ENCODE measurements at places on chromosomes 16 and 17.

DNA sequence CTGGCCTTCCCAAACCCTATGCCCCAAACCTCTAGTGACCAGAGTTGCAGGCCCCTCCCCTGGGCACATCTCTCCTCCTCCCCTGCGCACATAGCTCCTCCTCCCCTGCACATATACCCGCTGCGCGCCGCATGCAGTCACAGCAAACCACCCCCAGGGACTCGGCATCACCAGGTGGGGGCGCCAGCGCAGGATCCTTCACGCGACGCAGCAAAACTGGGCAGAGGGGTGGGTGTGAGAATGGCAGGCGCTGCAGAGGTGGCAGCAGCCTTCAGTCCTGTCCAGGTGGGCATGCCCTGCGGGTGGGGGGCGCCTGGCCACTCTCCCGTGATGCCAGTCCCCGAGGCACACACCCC is 5.6 kb downstream of the CORO6 start:
- peak; percentile 85 for DNase-seq

GRCh38 chr16:84141143-84141670 is 3.8 kb downstream of the HSDL1 start:
- DNase-seq: no peak

- no peak for DNase-seq
Measured at GRCh38 chr17:57959929-57960328, 4.7 kb upstream of the CUEDC1 start.

DNA sequence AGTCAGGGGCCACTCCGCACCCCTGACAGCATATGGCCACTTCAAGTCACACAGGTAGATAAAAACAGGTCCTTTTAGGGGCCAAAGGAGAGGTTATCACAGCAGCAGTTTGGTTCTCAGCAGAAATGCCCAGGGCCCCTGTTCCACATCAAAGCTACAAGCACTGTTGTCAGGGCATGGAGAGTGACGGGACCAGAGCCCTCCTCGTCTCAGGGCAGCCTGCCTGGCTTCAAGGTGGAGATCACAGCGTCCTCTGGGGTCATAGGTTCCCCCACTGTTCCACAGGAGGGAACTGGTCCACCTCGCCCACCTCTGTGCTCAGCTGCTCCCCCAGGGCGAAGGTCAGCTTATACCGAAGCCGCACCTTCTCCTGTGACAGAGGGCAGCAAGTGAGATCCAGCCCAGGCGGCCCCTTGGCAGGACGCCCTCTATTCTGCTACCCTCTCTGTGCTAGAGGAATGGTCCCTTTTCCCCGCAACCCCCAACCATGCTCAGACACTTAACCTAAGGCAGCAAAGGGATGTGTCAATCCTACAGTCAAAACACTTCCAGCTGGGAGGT is 23.3 kb downstream of the GGA3 start:
- no peak for DNase-seq

DNA sequence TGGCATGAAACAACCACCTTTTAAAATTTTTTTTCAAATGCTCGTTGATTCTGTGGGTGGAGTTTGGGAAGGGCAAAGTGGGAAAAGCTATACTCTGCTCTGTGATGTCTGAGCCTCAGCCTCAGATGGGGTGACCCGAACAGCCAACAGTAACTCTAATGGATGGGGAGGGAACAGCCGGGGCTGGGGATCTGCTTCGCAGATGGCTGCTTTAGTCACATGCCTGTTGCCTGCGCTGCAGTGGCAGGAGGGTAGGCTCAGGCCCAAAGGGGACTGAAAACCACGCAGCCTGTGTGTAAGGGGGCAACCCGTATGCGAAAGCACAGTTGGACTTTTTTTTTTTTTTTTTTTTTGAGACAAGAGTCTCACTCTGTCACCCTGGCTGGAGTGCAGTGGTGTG is 14.9 kb upstream of the MAPK3 start:
- no peak for DNase-seq

- no peak for DNase-seq
Measured at GRCh38 chr17:67203818-67204217, 41.2 kb downstream of the HELZ start.

GRCh38 chr17:8740486-8740885 is 4.2 kb downstream of the CCDC42 start:
- no peak for DNase-seq

GRCh38 chr17:4174556-4174955 is 31.6 kb downstream of the CYB5D2 start:
- DNase-seq: no peak

DNA sequence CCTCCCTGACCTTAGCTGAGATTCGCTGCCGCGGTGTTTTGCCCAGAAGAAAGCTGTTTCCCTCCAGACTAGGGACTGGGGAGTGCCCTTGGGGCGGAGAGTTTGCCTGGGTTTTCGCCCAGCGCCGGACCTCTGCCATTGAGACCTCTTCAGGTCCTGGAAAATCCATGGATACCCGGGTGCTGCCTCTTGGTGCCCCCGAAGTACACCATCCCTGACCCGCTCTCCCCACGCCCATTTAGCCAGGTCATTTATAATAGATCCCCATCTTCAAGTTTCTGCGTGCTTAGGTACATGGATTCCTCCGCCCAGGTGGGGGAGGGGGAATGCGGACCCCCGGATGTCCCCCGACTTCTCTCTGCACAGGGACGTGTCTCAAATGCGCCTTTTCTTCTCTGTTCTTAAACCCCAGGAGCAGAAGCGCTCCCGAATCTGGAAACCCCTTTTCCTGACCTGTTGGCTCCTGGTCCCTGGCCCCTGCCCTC is 15.0 kb upstream of the CBX8 start:
- DNase-seq: no peak

- peak; percentile 62 for DNase-seq
Measured at GRCh38 chr16:15950161-15950854, 892 bp downstream of the ABCC1 start.

DNA sequence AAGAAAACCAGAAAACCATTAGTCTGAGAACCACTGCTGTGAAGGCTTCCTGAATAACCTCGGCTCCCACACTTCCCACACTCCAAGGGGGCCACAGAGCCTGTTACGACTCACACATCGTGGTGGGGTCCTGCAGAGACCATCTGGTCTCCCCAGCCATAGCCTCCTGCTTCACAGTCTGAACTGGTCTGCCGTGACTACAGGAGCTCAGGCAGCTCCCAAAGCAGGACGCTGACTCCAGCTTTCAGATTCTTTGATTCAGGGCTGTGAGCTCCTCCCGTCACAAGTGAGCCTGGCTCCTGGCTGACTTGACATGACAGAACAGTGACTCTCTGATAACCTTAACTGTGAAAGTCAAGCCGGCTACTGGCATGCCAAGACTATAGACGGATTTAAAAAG is 37.8 kb downstream of the CYB5D2 start:
- DNase-seq: no peak

DNA sequence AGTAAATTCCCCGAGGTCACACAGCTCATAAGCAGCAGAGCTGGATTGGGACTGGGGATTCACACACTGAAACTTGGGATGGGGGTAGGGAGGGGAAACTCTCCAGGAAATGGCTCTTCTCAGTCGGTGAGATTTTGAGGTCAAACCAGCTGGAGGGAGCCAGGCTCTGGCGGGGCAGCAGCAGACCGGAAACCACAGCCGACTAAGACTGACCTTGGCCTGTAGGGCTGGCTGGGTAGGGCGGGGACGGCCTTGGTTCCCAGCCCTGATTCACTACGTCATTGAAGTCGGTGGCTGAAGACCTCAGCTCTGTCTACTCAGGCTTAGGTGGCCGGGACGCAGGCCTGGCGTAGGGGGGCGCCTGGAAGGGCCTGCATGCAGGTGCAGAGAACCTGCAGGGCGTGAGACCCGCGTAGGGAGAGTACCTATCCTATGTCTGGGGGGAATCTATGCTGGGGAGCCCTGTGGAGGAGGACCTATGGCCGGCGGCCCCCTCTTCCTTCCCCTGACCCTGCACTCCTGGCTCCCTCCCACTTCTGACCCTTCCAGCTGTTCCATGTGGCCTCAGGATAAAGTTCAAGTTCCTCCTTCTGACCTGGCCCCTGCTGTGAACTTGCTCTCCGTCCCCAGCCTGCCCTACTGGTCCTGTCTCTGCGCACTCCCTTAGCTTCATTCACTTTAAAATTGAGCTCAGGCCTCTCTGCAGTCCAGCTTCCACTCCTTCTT is 11.9 kb upstream of the SLC4A1 start:
- peak; percentile 95 for DNase-seq

GRCh38 chr16:72658888-72659717 is 388.8 kb downstream of the ZFHX3 start:
- DNase-seq: no peak

- DNase-seq: peak; percentile 46
Measured at GRCh38 chr16:83728492-83728891, 79.3 kb upstream of the HSBP1 start.

- DNase-seq: no peak
Measured at GRCh38 chr17:11786711-11787438, 188.6 kb downstream of the DNAH9 start.

- DNase-seq: no peak
Measured at GRCh38 chr17:15648386-15648785, 28.9 kb upstream of the FBXW10B start.

DNA sequence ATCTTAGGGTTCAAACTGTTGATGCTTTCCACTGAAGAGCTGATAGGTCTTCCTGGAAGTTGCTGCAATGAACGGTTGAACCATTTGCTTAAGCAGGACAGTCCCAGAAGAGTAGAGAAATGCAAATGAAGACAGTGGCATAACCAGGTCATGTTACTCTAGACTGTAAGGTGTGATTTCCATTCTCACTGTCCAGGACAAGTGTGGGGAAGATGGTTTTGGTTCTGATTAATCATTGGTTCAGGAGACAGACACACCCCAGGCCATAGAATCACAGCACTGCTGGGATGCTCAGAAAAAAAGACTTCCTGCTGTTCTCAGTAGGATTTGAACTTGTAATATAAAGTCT is 34.8 kb upstream of the XYLT2 start:
- no peak for DNase-seq

DNA sequence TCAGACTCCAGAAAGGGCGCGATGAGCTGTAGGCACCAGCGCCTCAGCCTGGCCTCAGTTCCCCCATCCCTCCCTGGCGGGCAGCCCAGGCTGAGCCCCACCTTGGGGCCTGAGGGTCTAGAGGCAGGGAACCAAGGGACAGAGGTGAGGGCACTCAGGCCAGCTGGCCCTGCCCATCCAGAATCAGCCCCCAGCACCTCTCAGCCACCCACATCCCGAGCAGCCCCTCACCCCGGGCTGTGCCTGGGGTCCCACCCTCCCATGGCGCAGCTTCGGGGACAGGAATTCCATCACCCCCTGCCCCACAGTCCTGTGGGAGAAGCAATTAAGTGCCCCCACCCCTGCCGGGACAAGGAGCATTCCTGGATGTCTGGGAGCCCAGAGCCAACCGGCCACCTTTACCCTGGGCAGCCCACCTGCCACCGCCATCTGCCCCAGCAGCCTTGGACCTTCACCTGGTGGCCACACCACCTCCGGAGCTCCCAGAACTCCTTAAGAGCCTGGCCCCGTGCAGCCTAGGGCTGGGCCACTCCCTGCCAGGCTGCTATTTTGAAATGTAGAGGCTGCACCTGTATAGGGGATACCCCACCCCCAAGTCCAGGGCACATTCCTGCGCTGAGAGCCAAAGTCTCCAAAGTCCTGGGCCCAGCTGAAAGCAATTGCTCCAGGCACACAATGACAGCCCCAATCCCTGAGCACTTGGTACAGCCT is 33.7 kb upstream of the PVALEF start:
- no peak for DNase-seq

- DNase-seq: no peak
Measured at GRCh38 chr17:15342460-15342859, 1.1 kb upstream of the TEKT3 start.

- peak; percentile 90 for DNase-seq
Measured at GRCh38 chr17:81328978-81329926, 34.1 kb upstream of the SLC38A10 start.

DNA sequence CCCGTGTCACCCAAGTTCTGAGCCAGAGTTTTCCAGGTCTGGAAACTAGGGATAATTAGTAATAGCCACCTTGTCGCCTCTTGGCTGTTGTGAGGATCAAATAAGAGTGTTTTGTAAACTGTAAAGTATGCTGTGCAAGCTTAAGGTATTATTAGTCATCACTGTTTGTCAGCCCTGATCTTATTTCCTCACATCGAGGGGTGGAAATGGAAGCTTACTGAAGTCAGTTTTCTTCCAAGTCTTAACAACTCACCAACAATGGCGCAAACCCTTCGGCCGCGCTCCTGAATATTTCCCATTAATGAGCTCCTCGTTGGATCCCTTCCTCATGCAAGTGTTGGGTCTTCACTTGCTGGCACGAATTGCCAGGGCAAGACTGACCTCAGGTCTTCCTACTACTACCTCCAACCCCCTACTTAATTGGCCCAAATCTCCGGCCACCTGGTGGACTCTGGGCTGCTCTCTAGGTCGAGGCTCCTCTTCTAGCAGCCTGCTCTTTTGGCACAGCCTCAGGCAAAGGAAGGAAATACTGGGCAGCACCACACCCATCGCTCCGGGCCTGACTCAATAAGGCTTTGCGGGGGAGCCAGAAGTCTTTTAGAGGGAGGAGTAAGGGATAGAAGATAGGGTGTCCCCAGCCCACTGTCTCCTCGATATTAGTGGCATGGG is 885 bp upstream of the SLC35B1 start:
- peak; percentile 37 for DNase-seq

DNA sequence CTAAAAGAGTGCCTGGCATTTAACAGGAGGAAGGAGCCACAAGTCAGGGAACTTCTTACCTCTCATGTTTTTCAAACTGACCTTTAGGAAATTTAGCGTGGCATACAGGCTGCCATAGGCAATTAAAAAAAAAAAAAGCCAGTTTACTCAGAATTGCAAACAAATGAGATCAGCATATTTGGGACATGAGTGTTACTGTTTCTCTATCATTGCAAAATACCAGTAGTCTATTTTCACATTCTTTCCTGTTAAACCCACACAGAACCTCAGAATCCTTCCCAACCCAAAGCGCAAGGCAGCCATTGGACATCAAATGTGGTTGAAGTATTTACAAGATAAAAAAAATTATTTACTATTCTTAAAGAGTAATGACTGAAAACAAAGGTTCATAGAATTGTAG is 366.4 kb upstream of the DYNLRB2 start:
- no peak for DNase-seq

GRCh38 chr16:56311208-56312027 is 113.9 kb downstream of the AMFR start:
- no peak for DNase-seq

GRCh38 chr16:61887903-61888302 is 148.3 kb downstream of the CDH8 start:
- peak; percentile 56 for DNase-seq

- peak; percentile 56 for DNase-seq
Measured at GRCh38 chr17:64496348-64496785, 487 bp downstream of the POLG2 start.

- DNase-seq: no peak
Measured at GRCh38 chr17:41428591-41429291, 4.4 kb upstream of the KRT37 start.

- no peak for DNase-seq
Measured at GRCh38 chr16:79573884-79574283, 26.7 kb downstream of the MAF start.

- no peak for DNase-seq
Measured at GRCh38 chr17:42980766-42981397, 517 bp downstream of the RUNDC1 start.

DNA sequence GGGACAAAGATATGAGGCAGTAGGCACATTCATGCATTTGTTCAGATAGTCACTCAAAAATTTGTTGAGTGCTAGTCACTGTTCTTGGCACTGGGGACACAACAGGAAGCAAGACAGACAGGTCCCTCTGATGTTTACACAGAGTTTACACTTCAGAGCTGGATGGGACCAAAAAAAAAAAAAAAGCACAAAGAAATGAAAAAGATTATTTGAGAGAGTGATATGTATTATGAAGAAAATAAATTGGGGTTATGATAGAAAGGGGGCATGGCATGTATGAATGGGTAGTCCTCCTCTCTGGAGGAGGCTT is 3.5 kb upstream of the YPEL2 start:
- DNase-seq: no peak

- DNase-seq: no peak
Measured at GRCh38 chr16:75947626-75948239, 221.4 kb upstream of the CPHXL start.

GRCh38 chr17:44918006-44918405 is 2.7 kb upstream of the GFAP start:
- DNase-seq: no peak
